ENCODE measurements at places on chromosomes 6 and 20. TPM values are rescaled to one million over a fixed set of nuclear protein-coding genes. Genes with fewer than 3 reads are reported as not detected.
A peak's percentile ranks its signal among the peaks of the same experiment; 100 is the strongest.

Gene LIME1
- total RNA-seq: 5.9 TPM

Gene ELOVL2
- not detected for total RNA-seq

GRCh38 chr20:19725814-19726525, 32.1 kb upstream of the RIN2 start:
- DNase-seq: peak; percentile 19
- H3K4me3 ChIP-seq: no peak overlapping the region
- H3K27ac ChIP-seq: no peak overlapping the region
- H3K27me3 ChIP-seq: no peaks in the 10 kb centered on the region
- H3K4me1 ChIP-seq: peaks cover 14% of the 10 kb centered on the region

Gene TRIM40
- not detected for total RNA-seq

DNA sequence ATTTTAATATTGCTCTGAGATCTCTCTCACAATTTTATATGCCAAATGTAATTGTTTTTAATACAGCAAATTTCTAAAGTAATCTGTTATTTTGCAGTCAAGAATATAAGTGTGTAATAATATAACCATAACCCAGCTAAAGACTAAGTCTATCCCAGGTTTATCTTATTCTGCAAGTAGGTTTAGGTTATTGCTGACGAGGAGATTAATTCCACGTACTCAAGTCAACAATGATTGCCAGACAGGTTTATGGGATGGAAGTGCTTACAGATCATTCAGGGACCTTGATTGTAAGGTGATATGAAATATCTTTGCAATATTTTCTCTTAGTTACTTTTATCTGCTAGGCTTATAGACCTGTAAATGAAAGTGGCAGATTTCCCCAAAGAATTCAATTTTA, 698.3 kb downstream of the HDGFL1 start:
- no peak overlapping the region for H3K4me3 ChIP-seq
- no peaks in the 10 kb centered on the region for H3K27me3 ChIP-seq
- H3K27ac ChIP-seq: no peak overlapping the region
- no peaks in the 10 kb centered on the region for H3K36me3 ChIP-seq
- no peaks in the 10 kb centered on the region for H3K4me1 ChIP-seq

DNA sequence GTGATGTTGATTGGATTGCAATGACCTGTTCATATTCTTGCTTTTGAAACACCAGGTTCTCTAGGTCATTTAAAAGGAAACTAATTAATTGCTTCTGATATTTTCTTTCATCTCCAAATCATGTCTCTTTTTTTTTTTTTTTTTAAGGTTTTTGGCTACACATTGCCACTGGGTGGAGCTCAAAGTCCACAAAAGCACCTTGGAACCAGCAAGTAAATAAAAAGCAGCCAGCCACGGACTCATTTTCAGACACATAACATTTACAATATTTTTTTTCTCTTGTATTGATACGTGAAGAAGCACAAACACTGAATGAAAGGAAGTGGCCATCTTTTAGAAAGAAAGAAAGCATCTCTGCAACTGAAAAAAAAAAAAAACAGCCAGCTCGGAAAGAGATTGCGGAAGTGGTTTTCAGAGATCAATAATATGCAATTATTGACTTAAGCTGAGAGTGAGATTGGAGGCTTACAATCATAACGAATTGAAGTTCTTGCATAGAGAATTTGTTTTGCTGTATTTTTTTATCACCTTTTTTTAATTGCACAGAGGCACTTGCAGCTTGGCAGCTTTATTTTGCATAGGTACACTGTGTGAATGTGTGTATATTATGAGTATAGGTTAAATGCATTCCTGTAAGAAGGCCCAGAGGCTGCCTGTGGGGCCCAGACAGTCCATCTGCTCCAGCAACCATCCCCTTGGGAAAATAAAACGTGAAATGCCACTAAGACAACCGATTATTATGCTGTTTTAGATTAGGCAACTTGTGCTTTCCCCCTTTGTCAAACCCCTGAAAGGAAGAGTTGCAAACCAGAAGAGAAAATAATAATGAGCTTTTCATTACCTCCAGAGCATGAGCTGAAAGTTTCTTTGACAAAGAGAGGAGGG, 28.2 kb downstream of the CGA start:
- H3K27me3 ChIP-seq: peaks cover 7% of the 10 kb centered on the region
- H3K36me3 ChIP-seq: no peaks in the 10 kb centered on the region
- no peak overlapping the region for H3K27ac ChIP-seq
- H3K4me3 ChIP-seq: peak overlapping the region; percentile 81
- peak; percentile 54 for DNase-seq

DNA sequence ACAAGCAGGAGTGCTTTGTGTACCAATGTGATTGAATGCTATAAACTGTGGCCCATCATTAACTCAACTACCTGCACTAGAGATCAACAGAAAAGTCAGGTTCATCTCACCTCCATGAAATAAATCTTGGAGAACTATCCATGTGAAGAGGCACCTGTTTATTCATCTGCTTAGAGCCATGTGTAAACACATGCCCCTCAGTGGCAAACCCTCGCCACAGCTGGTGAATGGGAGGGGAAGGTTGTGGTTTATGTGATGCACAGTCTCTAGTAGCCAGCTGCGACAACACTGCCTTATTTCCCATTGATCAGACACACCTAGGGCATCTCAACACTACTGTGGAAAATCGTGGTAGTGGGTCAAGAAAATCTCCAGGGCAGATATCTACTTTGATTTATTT, 640.2 kb downstream of the PTPRT start:
- no peak overlapping the region for H3K4me3 ChIP-seq
- DNase-seq: no peak
- no peaks in the 10 kb centered on the region for H3K4me1 ChIP-seq
- H3K27me3 ChIP-seq: no peaks in the 10 kb centered on the region

Gene ALDH5A1
- 2.1 TPM for total RNA-seq

DNA sequence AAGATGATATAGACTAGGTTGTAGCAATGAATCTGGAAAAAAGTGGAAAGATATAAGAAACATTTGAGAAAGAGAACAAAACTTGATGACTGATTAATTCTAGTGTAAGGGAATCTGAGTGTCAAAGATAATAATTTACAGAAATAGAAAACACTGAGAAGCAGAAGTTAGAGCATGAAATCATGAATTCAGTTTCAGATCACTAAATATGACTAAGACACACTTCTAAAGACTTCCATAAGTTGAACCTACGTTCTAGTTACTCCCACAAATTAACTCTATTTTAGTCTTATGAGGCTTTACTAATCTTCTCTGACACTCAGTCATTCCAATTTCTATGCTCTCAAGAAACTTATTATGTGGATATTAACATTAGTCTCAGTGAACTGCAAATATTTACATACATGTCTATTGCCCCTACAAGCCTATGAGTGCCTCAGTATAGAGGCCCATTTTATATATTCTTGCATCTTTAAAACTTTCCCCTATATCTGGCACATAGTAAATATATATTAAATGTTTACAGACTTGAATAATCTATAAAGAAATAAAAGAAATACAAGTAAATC, 30.4 kb downstream of the IBTK start:
- DNase-seq: no peak
- no peak overlapping the region for H3K27ac ChIP-seq
- H3K27me3 ChIP-seq: no peaks in the 10 kb centered on the region

Gene STX11
- total RNA-seq: 0.45 TPM

DNA sequence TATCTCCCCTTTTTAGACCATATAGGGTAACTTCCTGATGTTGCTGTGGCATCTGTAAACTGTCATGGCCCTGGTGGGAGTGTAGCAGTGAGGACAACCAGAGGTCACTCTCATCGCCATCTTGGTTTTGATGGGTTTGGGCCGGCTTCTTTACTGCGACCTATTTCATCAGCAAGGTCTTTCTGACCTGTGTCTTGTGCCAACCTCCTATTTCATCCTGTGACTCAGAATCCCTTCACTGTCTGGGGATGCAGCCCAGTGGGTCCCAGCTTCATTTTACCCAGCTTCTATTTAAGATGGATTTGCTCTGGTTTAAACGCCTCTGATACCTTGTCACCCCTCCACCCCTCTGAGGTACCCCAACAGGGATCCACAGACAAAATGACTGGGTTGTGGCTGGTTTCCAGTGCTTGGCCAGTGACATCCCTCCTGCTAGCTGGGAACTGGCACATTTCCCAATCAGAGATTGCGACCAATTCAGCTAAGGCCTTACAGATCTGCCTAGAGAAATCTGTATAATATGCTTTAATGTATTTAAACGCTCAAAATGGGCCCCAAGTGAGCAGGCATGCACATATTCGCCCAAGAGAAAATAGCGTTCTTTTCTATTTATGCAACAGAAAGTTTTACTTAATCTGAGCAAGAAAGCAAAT, 315.6 kb upstream of the QKI start:
- H3K27ac ChIP-seq: no peak overlapping the region
- H3K36me3 ChIP-seq: no peaks in the 10 kb centered on the region
- DNase-seq: no peak
- no peaks in the 10 kb centered on the region for H3K27me3 ChIP-seq
- H3K4me3 ChIP-seq: no peak overlapping the region

- H3K27me3 ChIP-seq: no peaks in the 10 kb centered on the region
- H3K27ac ChIP-seq: no peak overlapping the region
- peaks cover 4% of the 10 kb centered on the region for H3K36me3 ChIP-seq
- peaks cover 24% of the 10 kb centered on the region for H3K4me1 ChIP-seq
Measured at GRCh38 chr6:128144320-128144719, 243.5 kb upstream of the THEMIS start.

DNA sequence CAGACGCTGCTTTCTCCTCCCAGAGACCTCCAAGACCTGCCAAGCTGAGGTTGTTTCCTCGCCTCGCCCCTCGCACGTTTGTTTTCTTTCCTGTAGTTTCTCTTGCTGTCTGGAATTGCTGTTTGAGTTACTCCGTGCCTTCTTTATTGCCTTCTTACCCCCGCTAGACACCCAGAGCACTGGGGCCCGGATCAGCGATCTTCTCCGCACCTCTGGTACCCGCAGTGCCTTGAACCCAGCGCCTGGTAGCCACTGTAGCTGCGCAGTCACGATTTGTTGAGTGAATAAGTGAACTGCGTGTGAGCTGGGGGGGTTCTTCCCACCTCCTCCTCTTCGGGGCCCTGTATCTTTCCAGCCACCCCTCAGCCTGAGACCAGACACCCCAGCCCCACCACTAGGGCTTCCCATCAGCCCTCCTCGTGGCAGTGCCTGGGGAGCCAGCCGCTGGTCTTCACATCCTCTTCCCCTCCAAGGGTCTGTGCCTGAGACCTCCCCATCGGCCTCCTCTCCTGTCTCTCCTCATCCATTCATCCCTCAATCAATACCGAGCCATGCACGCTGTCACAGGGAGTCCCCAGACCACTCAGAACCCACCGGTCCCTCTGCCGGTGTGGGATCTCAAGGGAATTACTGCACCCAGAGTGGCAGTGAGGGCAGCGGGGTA, 849 bp upstream of the BMP7 start:
- H3K27me3 ChIP-seq: peaks cover 52% of the 10 kb centered on the region
- no peaks in the 10 kb centered on the region for H3K4me1 ChIP-seq
- DNase-seq: no peak
- H3K36me3 ChIP-seq: no peaks in the 10 kb centered on the region
- no peak overlapping the region for H3K27ac ChIP-seq

Gene CLVS2
- total RNA-seq: not detected

GRCh38 chr6:143745166-143746133, 67.7 kb downstream of the PHACTR2 start:
- H3K4me3 ChIP-seq: 0 out of 2 replicates have a peak overlapping the region, but pooled peaks have one; percentile 2
- DNase-seq: peak; percentile 13
- H3K4me1 ChIP-seq: peaks cover 42% of the 10 kb centered on the region
- H3K36me3 ChIP-seq: peaks cover 27% of the 10 kb centered on the region
- no peaks in the 10 kb centered on the region for H3K27me3 ChIP-seq
- peak overlapping the region; percentile 59 for H3K27ac ChIP-seq

- no peak overlapping the region for H3K27ac ChIP-seq
- no peaks in the 10 kb centered on the region for H3K36me3 ChIP-seq
- no peak overlapping the region for H3K4me3 ChIP-seq
Measured at GRCh38 chr20:11551479-11551878, 366.2 kb upstream of the BTBD3 start.

Gene TCP11
- total RNA-seq: 0.31 TPM

DNA sequence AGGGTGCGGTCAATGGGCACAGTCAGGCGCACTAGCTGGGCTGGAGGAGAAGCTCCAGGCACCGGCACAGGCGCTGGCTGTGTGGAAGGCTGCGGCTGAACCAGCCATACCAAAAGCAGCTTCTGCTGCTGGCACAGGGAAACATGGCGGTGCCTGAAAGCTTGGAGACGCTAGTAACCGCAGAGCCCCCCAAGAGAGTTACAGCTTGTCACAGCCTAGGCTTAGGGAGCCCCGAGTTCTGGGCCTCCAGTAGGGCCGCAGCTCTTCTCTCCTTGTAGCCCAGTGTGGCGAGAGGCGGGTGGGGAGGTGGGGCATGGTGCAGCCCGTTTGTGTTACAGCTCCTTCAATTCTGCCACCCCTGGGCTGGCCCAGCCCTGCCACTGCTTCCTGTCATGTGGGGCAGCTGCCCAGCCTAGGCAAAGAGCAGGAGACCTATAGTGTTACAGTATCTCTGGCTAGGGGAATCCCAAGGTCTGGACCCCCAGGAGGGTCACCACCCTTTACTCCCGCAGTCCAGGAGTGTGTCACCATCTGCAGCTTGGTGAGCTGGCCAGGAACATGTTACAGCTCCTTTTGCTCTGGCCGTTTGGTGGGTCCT, 58.6 kb upstream of the MANEA start:
- H3K4me1 ChIP-seq: no peaks in the 10 kb centered on the region
- H3K4me3 ChIP-seq: no peak overlapping the region
- H3K36me3 ChIP-seq: no peaks in the 10 kb centered on the region
- H3K27me3 ChIP-seq: no peaks in the 10 kb centered on the region
- no peak for DNase-seq
- H3K27ac ChIP-seq: no peak overlapping the region

Gene STX7
- 42.6 TPM for total RNA-seq

- no peak overlapping the region for H3K4me3 ChIP-seq
- H3K27ac ChIP-seq: no peak overlapping the region
- DNase-seq: no peak
- no peaks in the 10 kb centered on the region for H3K4me1 ChIP-seq
Measured at GRCh38 chr20:13205425-13205824, 15.6 kb upstream of the ISM1 start.

Gene OLIG3
- total RNA-seq: not detected

- DNase-seq: no peak
- no peaks in the 10 kb centered on the region for H3K4me1 ChIP-seq
- no peaks in the 10 kb centered on the region for H3K36me3 ChIP-seq
- H3K27ac ChIP-seq: no peak overlapping the region
Measured at GRCh38 chr20:61719691-61720347, 345.9 kb downstream of the TAF4 start.

GRCh38 chr20:3586093-3586492, 77.1 kb downstream of the GFRA4 start:
- H3K36me3 ChIP-seq: peaks cover 19% of the 10 kb centered on the region
- H3K4me3 ChIP-seq: no peak overlapping the region
- no peaks in the 10 kb centered on the region for H3K4me1 ChIP-seq
- H3K27me3 ChIP-seq: peaks cover 1% of the 10 kb centered on the region
- DNase-seq: no peak

DNA sequence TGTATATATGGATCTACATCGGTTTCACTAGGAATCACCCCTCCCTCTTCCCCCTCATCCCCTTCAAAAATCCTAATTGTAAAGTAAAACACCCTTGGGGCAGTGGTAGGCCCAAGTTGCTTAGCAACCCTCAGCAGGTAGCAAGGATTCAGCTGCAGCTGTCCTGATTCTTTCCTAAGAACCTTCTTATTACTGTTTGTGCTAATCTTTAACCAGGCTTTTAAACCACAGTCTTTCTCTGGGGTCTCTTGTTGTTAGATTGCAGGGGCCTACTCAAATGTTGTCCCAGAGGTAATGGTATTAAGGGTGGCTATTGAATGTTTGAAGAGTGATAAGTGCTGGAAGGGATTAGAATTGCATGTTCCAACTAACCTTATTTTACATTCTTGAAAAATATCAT, 46.4 kb downstream of the PRL start:
- DNase-seq: no peak
- H3K27me3 ChIP-seq: no peaks in the 10 kb centered on the region
- no peak overlapping the region for H3K4me3 ChIP-seq
- H3K27ac ChIP-seq: no peak overlapping the region

- H3K4me3 ChIP-seq: no peak overlapping the region
- H3K4me1 ChIP-seq: no peaks in the 10 kb centered on the region
- H3K27ac ChIP-seq: no peak overlapping the region
- DNase-seq: no peak
Measured at GRCh38 chr6:6405031-6405430, 84.6 kb upstream of the F13A1 start.

Gene ALDH8A1
- 0.27 TPM for total RNA-seq

Measured in HFFc6 (cell line).